Posterior cingulate gyrus (tissue), 11 donors: ENCODE measurements at places on chromosomes 7 and 10.
A peak's percentile ranks its signal among the peaks of the same experiment; 100 is the strongest.

DNA sequence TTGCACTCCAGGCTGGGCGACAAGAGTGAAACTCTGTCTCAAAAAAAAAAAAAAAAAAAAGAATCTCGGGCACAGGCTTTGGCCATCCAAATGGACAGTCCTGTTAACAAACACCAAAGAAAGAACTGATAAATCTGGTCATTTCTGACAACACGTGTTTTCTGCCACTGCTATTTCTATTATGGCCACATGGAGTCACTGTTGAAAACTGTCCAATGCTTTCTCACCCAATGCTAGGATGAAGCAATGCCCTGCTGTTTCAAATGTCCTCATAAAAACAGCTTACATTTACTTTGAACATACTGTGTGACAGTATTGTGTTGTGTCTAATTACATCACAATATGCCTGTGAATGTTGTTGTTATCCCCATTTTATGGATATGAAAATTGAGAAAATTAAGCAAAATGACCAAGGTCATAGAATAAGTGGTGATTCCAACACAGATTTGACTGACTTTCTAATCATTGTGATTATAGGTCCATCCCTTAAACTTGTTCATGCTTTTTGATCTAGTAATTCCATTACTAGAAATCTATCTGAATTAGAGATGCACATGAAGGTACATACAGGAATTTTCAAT is 19.9 kb upstream of the MAP3K8 start:
- no peak for DNase-seq

DNA sequence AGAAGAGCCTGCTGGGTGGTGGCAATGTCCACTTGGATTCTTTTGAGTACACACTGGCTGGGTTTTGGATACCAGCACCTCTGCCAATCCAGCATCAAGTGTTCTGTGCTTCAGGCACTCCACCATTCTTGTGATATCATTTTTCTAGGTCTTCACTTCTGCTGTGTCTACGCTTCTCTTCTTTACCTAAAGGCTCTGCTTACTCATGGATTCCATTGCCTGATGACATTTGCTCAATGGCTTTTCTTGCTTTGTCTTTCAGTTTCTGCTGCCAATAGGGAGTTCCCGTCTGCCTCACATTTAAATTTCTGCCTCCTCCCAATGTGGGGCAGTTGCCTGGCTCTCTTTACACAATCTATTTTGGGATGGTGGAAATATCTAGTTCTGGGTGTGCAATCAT is 12.7 kb upstream of the PAPSS2 start:
- no peak for DNase-seq

- no peak for DNase-seq
These were observed 45.9 kb downstream of the COL1A2 start for GRCh38 chr7:94440451-94441039.

- no peak for DNase-seq
These were observed 338.1 kb downstream of the DNAJB6 start for GRCh38 chr7:157674715-157675426.

DNA sequence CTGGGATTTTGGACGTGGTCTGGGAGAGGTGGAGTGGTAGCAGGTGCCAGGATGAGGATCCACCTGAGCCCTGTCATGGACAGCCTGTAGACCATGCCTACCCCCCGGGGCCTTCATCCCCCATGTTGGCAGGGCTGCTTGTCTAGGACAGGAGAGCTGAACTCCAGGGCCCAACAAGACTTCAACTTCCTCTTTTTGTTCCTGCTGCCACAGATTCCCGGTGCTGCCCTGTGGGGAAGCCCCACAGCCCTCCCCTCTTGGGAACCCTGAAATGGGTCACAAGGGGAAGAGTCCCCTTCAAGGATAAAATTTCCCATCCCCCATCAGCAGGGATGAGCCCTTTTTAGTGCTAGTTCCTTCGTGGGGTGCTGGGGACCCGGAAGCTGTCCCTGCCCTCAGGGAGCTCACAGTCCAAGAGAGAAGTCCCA is 1.3 kb upstream of the CUEDC2 start:
- DNase-seq, result no peak

GRCh38 chr10:122591736-122592135 is 31.2 kb downstream of the DMBT1 start:
- no peak for DNase-seq

- no peak for DNase-seq
These were observed 28.9 kb downstream of the GNAT3 start for GRCh38 chr7:80482950-80483349.

DNA sequence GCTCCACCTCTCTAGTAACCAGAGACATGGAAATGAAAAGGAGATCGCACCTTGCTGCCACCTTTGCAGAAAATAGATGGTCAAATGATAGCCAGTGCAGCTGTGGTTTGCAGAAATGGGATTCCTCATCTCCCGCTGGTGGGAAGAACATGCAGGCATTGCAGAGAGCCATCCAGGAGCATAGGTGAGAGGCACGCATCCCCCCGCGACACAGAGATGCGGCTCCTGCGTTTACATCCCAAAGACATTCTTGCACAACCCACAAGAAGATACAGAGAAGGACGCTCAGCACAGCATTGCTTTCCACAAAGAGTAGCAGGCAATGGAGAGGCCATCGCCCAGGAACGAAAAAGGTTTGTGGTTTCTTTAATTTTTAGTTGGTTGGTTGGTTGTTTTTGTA is 56.2 kb downstream of the OAT start:
- DNase-seq, result no peak

DNA sequence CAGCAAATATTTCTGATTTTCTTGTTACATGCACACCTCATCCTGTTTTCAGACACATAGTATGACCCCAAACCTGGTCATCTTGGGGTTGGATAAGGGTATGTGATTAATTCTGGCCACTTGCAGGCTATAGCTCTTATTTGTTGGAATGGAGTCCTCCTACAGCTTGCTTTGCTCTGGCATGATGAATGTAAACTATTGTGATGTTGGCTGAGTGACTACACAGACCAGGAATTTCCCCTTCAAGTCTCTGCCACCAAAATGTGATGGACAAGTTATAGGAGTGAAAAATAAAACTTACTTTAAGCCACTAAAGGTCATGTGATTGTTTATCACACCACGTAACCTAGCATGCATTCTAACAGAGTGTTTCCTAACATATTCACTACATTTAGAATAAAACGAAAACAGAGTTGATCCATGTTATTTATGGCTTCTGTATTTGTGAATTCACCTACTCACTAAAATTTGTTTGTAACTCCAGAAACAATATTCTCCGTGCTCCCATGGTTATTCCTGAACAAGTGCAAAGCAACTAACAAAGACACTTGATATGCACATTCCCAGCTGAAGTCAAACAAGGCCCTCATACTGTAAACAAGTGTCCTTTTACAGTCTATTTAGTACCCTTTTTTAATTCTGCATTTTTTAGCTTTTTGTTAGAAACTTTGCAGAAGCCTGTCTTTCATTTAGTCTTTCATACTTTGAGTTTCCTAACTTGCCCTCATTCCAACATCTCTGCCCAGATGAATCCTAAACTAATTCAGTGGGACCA is 599.2 kb upstream of the PCDH15 start:
- no peak for DNase-seq

DNA sequence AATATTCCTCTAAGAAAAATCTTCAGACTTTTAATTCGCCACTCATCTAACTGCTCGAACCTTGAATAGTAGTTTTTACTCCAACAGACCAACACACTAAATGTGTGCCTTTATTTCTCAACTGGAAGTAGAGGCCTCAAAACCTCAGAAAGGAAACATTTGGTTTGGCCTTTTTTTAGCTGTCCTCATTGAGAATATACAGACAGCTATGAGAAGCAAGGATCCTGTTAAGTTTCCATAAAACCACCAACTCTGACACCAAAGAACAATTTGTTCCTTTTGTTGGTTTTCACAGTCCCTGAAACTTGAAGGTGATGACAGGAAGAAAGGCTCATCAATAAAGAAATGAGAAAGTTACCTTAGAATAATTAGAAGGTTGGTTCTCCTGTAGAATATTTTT is 199.2 kb upstream of the MEOX2 start:
- DNase-seq, result no peak

GRCh38 chr10:77104459-77104980 is 533.1 kb downstream of the KCNMA1 start:
- no peak for DNase-seq

DNA sequence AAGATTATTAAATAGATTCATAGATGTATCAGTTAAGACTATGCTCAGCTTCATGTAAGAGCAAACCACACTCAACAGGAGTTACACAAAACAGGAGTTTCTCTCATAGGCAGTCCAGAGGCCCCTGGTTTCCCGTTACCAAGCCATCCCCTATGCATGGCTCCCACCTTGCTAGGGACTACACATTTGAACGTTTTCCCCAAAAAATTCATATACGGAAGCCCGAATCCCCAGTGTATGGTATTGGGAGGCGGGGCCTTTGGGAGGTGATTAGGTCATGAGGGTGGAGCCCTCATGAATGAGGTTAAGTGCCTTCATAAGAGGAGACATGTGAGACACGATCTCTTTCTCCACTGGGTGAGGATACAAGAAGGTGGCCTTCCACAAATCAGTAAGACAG is 29.1 kb downstream of the RSU1 start:
- no peak for DNase-seq

DNA sequence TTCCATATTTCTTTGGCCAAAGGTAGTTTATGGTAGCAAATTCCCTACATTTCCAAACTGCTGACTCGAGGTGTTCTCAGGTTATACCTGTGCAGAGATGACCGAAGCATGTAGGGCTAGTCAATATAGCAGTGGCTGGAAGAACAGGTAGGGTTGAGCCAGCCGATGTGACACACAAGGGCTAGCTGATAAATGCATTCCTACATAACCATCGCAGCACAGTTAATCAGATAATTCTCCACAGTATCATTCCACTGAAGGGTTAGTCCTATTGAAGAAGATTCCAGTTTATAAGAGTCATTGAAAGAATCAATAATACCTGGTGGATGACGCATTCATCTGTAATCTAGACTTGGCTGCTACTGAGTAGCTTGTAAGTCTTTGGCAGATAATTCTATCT is 220.0 kb downstream of the KIF20B start:
- no peak for DNase-seq

DNA sequence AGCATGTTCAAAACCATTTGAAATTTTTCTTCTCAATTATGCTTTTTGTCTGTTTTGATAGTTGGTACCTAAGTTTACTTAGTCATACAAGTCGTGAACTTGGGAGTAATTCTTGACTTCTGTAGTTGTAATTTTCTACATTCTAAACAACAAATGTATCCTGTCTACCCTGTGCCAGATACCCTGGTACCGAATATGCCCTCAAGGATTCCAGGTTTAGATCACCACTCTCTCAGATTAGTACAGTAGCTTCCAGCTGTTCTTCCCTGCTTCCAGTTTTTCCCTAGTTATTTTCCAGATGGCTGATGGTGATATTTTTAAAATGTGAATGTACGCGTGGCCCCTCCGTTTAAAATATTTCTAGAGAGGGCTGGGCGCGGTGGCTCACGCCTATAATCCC is 6.5 kb downstream of the STAM start:
- no peak for DNase-seq

- DNase-seq, result no peak
These were observed 27.4 kb upstream of the GRID1 start for GRCh38 chr10:86393862-86394455.

DNA sequence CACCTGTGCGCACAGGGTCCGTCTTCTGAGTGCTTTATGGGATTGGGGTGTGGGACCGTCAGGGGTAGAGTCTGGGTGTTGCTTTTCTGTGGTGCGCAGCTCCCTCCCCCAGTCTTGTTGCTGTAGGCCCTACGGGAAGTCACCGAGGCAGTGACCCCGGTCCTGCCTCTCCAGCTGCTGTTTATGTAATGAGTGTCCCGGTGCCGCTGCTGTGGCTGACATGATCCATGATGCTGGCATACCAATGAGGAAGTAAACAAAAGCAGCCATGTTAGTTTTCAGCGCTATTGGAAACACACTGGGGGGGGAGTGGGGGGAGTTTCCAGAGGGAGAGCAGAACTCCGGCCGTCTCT is 1.1 kb downstream of the TRIM8 start:
- peak; percentile 58 for DNase-seq

DNA sequence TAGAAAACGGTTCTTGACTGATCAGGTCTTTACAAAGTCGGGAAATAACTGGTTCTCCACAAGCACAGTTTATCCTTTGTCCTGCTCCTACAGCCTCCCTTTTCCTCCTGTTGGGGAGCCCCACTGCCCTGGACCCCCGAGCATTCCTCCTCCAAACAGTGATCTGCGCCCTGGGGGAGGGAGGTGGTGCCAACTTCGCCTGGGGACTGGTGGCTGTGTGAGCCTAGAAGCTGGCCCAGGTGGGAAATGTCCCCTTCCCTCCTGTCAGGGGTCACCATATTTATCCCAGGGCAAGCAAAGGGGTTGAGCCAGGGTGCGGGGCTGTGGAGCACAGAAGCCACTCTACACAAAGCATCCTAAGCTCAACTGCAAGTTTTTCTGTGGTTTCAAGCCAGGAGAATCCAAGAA is 5.2 kb downstream of the HMX3 start:
- DNase-seq, result no peak

DNA sequence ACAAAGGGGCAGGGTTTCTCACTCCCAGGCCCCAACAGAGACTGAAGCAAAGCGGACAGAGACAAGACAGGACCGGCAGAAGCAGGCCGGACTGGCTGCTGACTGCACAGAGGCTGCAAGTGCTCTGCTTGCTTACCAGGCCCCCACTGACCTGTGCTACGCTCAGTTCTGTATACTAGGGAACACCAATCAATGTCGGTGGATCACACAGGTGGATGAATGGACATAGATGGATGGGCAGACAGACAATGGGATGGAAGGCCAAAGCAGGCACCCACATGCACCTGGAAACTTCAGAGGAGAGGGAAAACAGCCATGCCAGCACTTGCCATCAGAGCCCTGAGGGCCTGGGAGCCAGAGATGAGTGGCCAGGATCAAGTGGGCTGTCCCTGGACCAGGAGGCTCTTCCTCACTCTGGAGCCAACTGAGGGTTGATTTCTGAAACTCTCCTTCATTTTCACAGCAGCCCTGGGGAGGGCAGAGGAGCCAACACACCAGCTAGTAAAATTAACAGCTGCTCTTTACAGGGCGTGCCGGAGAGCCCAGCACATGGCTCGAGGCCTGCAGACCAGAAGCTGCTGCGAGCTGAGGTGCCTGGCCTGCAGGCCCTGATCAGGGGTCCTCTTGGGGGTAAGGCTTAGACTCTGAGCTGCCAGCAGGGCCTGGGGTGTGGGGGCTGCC is 243.6 kb downstream of the KCNMA1 start:
- no peak for DNase-seq

GRCh38 chr7:84697506-84697905 is 489.4 kb downstream of the SEMA3D start:
- DNase-seq, result no peak

GRCh38 chr7:90611115-90611514 is 15.0 kb downstream of the CDK14 start:
- no peak for DNase-seq

GRCh38 chr7:129773871-129774270 is 162.4 kb downstream of the NRF1 start:
- DNase-seq, result no peak

- no peak for DNase-seq
These were observed 319.1 kb upstream of the NFE2L3 start for GRCh38 chr7:25832929-25833328.
